ENCODE measurements at places on chromosomes 5 and 9. TPM values are rescaled to one million over a fixed set of nuclear protein-coding genes. Genes with fewer than 3 reads are reported as not detected.

GRCh38 chr9:81833563-81834345 is 94.5 kb upstream of the SPATA31D4 start:
- no peaks in the 10 kb centered on the region for H3K4me1 ChIP-seq
- no peak for DNase-seq

DNA sequence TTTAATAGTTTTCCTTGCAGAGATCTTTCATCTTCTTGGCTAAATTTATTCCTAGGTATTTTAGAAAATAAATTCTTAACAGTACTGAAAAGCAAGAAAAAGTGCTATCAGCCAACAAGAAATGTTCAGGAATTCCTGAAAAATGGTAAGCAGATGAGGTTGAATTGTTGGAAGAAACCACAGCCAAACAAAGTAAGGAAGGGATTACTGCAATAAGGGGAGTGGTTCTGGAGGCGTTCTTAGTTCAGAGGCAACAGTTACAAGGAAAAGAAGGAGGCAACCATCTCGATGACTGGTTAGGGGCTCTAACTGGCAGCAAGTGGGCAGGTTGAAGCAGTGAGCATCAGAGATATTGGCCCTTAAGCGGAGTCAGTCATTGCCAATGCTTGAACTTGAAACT is 12.8 kb upstream of the OR13J1 start:
- H3K4me1 ChIP-seq = no peaks in the 10 kb centered on the region
- no peaks in the 10 kb centered on the region for H3K36me3 ChIP-seq
- no peak for DNase-seq

The SPOCK1 gene
- 42.8 TPM for total RNA-seq

DNA sequence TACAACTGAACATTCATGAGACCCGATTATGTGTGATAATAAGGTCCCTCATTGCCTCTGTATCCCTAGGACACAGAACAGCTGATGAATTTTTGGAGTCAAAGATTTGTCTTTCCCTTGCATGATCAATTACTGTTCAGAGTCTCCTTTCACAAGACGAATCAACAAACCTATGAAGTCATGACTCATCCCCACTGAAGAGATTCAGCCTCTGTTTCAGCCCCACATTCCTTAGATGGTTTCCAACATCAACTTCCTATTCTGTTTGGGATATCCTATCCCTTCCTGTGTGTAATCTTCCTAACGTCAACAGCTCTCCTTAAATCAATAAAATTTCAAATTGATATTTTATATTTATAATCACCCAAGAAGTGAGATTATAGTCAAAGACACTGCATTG is 199.0 kb downstream of the DNAH5 start:
- H3K27me3 ChIP-seq = no peaks in the 10 kb centered on the region
- H3K36me3 ChIP-seq = no peaks in the 10 kb centered on the region
- no peaks in the 10 kb centered on the region for H3K4me1 ChIP-seq
- no peak overlapping the region for H3K27ac ChIP-seq

DNA sequence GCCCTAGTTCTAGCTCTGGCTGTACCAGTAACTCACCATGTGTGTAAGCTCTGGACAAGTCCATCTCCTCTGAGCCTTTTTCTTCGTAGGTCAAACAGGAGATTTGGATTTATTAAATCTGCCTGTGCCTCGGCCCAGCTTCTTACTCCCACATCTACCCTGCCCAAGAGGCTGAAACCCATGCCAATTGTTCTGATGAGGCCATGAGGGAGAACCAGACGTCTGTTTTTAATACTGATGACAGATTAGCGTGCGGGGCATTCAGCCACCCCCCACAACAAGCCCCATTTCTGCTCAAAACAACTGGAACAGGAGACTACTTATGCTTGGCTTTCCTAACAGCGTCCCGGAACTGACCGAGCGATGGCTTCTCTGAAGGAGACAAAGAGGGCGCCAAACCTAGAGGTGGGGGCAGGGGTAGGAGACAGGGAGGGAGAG is 81.2 kb upstream of the TRIM32 start:
- no peaks in the 10 kb centered on the region for H3K36me3 ChIP-seq
- peak; percentile 30 for DNase-seq
- H3K4me3 ChIP-seq = no peak overlapping the region
- H3K27ac ChIP-seq = peak overlapping the region; percentile 49
- peaks cover 7% of the 10 kb centered on the region for H3K4me1 ChIP-seq

The LHFPL2 gene
- total RNA-seq = 7.0 TPM

The PCDHA9 gene
- not detected for total RNA-seq

GRCh38 chr5:149996205-149996890 is 4.1 kb downstream of the TIGD6 start:
- peaks cover 32% of the 10 kb centered on the region for H3K4me1 ChIP-seq
- no peaks in the 10 kb centered on the region for H3K36me3 ChIP-seq
- DNase-seq = no peak
- H3K27ac ChIP-seq = no peak overlapping the region
- H3K4me3 ChIP-seq = no peak overlapping the region
- no peaks in the 10 kb centered on the region for H3K27me3 ChIP-seq

The ZNF618 gene
- total RNA-seq = 1.8 TPM

GRCh38 chr9:107548298-107549142 is 59.0 kb upstream of the KLF4 start:
- no peaks in the 10 kb centered on the region for H3K36me3 ChIP-seq
- no peak for DNase-seq
- no peaks in the 10 kb centered on the region for H3K27me3 ChIP-seq
- peaks cover 20% of the 10 kb centered on the region for H3K4me1 ChIP-seq

GRCh38 chr9:81538890-81539289 is 150.5 kb downstream of the TLE1 start:
- no peak overlapping the region for H3K4me3 ChIP-seq
- no peaks in the 10 kb centered on the region for H3K36me3 ChIP-seq
- no peaks in the 10 kb centered on the region for H3K27me3 ChIP-seq
- no peak for DNase-seq
- no peak overlapping the region for H3K27ac ChIP-seq

The ABO gene
- 2.7 TPM for total RNA-seq

DNA sequence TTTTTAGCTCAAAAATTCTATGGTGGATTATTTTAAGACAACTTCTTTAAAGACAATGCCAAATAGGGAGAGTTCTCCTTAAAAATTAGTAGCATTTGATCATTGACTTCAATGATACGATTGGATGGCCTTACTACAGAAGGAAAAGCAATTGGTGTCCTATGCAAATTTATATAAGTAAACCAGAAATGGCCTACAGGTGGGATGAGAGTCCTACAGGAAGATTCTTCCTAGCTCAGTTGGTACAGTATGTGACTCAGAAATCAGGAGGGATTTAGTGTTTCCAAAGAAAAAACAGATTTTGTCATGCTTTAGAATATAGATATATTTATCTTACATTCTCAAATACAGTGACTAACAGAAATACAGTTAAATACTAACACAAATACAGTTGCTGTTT is 6.5 kb downstream of the ANKRA2 start:
- H3K27ac ChIP-seq = no peak overlapping the region
- peaks cover 14% of the 10 kb centered on the region for H3K4me1 ChIP-seq
- peaks cover 88% of the 10 kb centered on the region for H3K36me3 ChIP-seq
- H3K4me3 ChIP-seq = no peak overlapping the region
- no peak for DNase-seq

The PGM5 gene
- total RNA-seq = 188 TPM

GRCh38 chr5:135020111-135020895 is 13.7 kb downstream of the PITX1 start:
- H3K27ac ChIP-seq = no peak overlapping the region
- no peaks in the 10 kb centered on the region for H3K4me1 ChIP-seq
- no peaks in the 10 kb centered on the region for H3K36me3 ChIP-seq
- no peaks in the 10 kb centered on the region for H3K27me3 ChIP-seq

The SCGB3A2 gene
- not detected for total RNA-seq

The ARRDC1 gene
- total RNA-seq = 12.0 TPM

The ACSL6 gene
- 3.1 TPM for total RNA-seq

The SNX24 gene
- 14.9 TPM for total RNA-seq

DNA sequence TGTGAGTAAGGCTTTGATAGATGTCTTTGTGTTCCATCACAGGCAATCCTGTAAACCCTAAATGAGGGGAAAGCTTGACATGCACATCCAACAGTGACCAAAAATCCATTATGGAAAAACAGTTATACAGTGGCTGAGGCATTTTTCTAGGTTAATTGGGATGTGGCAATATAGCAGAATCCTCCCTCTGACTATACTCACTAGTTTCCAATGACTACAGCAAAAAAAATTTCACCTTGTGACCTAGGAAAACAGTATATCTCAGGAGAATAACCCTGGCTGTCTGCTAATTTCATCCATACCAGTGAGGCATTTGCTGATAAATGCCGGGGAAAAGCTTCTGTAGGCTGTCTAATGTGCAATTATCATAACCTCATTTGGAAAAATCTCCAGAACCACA is 49.9 kb upstream of the SNCAIP start:
- no peak overlapping the region for H3K27ac ChIP-seq
- H3K4me1 ChIP-seq = no peaks in the 10 kb centered on the region
- no peaks in the 10 kb centered on the region for H3K36me3 ChIP-seq

Data from heart right ventricle (tissue), 16 donors.